A549 treated with RU486 at 1 μM for 4 hours (cell line): ENCODE measurements at places on chromosomes 3 and 15. TPM values are rescaled to one million over a fixed set of nuclear protein-coding genes. Genes with fewer than 3 reads are reported as not detected.

The STX19 gene
- total RNA-seq = not detected in 5 replicates

The SLC9C1 gene
- not detected in 5 replicates for total RNA-seq

The PLA2G4E gene
- total RNA-seq = not detected in 5 replicates

The MASP1 gene
- total RNA-seq = 0.14 to 0.46 TPM in 2 of 5 replicates, not detected in the others

The MIX23 gene
- 49.8 to 79.3 TPM (median 55.4 TPM) in 5 replicates for total RNA-seq

The ACKR2 gene
- total RNA-seq = not detected in 5 replicates

The EAF2 gene
- 1.7 to 3.2 TPM (median 1.9 TPM) in 5 replicates for total RNA-seq

The SLC38A3 gene
- total RNA-seq = 0.05 to 0.32 TPM (median 0.10 TPM) in 3 of 5 replicates, not detected in the others

The GOLGA8S gene
- 0.09 to 0.16 TPM (median 0.14 TPM) in 5 replicates for total RNA-seq

The NEK10 gene
- 0.65 to 1.2 TPM (median 1.1 TPM) in 5 replicates for total RNA-seq

The C2CD4A gene
- 0.05 to 0.09 TPM (median 0.06 TPM) in 3 of 5 replicates, not detected in the others for total RNA-seq

The RBMS3 gene
- total RNA-seq = 0.40 to 0.91 TPM (median 0.58 TPM) in 5 replicates

The ISL2 gene
- 2.8 to 4.7 TPM (median 4.0 TPM) in 5 replicates for total RNA-seq

The SCN5A gene
- 0.63 to 1.7 TPM (median 0.90 TPM) in 5 replicates for total RNA-seq

The ADGRG7 gene
- not detected in 5 replicates for total RNA-seq

The RARRES1 gene
- 9.2 to 13.4 TPM (median 11.7 TPM) in 5 replicates for total RNA-seq

The STRIT1 gene
- total RNA-seq = not detected in 5 replicates

The GPR27 gene
- total RNA-seq = 2.1 to 3.8 TPM (median 3.5 TPM) in 5 replicates

The ISLR2 gene
- 0.15 to 0.29 TPM (median 0.20 TPM) in 4 of 5 replicates, not detected in the other for total RNA-seq

The GOLGA8Q gene
- total RNA-seq = 0.15 to 0.61 TPM (median 0.25 TPM) in 3 of 5 replicates, not detected in the others

The LYZL4 gene
- total RNA-seq = not detected in 5 replicates

The DCLK3 gene
- not detected in 5 replicates for total RNA-seq

The NCEH1 gene
- 22.5 to 39.1 TPM (median 33.1 TPM) in 5 replicates for total RNA-seq

The JMJD7 gene
- total RNA-seq = 2.4 to 4.3 TPM (median 3.0 TPM) in 5 replicates

The ADCY5 gene
- 0.09 to 0.81 TPM (median 0.50 TPM) in 5 replicates for total RNA-seq

The EPHB3 gene
- total RNA-seq = 0.23 to 0.51 TPM (median 0.35 TPM) in 5 replicates

The SH3BP5 gene
- 18.5 to 22.0 TPM (median 20.1 TPM) in 5 replicates for total RNA-seq

The RRP9 gene
- total RNA-seq = 36.4 to 52.7 TPM (median 48.3 TPM) in 5 replicates

The ANKUB1 gene
- not detected in 5 replicates for total RNA-seq

The C2CD4B gene
- total RNA-seq = 0.09 to 0.16 TPM in 2 of 5 replicates, not detected in the others

The FGF12 gene
- 0.37 to 0.94 TPM (median 0.73 TPM) in 5 replicates for total RNA-seq

The PPP2R3A gene
- 2.3 to 4.5 TPM (median 3.0 TPM) in 5 replicates for total RNA-seq

The GOLGA8G gene
- total RNA-seq = not detected in 5 replicates

The PRKCD gene
- 20.3 to 27.5 TPM (median 24.3 TPM) in 5 replicates for total RNA-seq

The C3orf80 gene
- total RNA-seq = 2.0 to 2.9 TPM (median 2.1 TPM) in 5 replicates

The CHRNA5 gene
- 20.4 to 39.2 TPM (median 36.2 TPM) in 5 replicates for total RNA-seq

The TMEM40 gene
- 0.16 to 0.88 TPM (median 0.57 TPM) in 5 replicates for total RNA-seq

The PAQR5 gene
- total RNA-seq = 78.9 to 110 TPM (median 109 TPM) in 5 replicates

The VGLL3 gene
- 2.4 to 8.8 TPM (median 7.3 TPM) in 5 replicates for total RNA-seq

The CLDN11 gene
- total RNA-seq = 0.09 to 0.30 TPM (median 0.12 TPM) in 4 of 5 replicates, not detected in the other

The GOLGA8H gene
- total RNA-seq = 1.6 to 2.8 TPM (median 2.2 TPM) in 5 replicates

The ZBED2 gene
- total RNA-seq = 0.13 to 0.43 TPM (median 0.35 TPM) in 5 replicates

The AP2M1 gene
- total RNA-seq = 292 to 335 TPM (median 319 TPM) in 5 replicates

The GOLGB1 gene
- total RNA-seq = 15.8 to 21.2 TPM (median 17.0 TPM) in 5 replicates

The TRPC1 gene
- 2.6 to 9.1 TPM (median 7.8 TPM) in 5 replicates for total RNA-seq

The EPHB1 gene
- total RNA-seq = 0.12 to 0.16 TPM (median 0.14 TPM) in 4 of 5 replicates, not detected in the other

The SRGAP3 gene
- 0.19 to 0.95 TPM (median 0.77 TPM) in 5 replicates for total RNA-seq

The IGF2BP2 gene
- 8.2 to 10.6 TPM (median 10.0 TPM) in 5 replicates for total RNA-seq
